Fibroblast of skin of right quadriceps (primary cell): ENCODE measurements at places on chromosomes 7 and 10.
A peak's percentile ranks its signal among the peaks of the same experiment; 100 is the strongest.

DNA sequence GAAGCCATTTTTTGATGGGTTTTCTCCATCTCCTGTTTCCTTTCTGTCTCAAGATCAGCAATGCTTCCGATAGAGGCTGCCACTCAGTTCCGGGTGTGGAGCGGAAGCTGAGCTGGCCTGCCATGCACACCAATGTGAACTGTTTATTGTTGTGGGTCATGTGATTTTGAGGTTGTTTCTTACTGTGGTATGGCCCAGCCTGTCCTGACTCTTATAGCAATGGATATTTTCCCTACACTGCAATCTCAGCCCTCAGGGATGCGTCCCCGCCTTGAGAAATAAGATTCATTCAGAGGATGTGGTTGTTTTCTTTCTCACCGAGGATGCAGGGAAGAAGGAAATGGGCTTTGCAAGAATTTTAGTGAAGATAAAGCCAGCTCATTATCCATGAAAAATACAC, 134.7 kb downstream of the PFKFB3 start:
- DNase-seq, result no peak

DNA sequence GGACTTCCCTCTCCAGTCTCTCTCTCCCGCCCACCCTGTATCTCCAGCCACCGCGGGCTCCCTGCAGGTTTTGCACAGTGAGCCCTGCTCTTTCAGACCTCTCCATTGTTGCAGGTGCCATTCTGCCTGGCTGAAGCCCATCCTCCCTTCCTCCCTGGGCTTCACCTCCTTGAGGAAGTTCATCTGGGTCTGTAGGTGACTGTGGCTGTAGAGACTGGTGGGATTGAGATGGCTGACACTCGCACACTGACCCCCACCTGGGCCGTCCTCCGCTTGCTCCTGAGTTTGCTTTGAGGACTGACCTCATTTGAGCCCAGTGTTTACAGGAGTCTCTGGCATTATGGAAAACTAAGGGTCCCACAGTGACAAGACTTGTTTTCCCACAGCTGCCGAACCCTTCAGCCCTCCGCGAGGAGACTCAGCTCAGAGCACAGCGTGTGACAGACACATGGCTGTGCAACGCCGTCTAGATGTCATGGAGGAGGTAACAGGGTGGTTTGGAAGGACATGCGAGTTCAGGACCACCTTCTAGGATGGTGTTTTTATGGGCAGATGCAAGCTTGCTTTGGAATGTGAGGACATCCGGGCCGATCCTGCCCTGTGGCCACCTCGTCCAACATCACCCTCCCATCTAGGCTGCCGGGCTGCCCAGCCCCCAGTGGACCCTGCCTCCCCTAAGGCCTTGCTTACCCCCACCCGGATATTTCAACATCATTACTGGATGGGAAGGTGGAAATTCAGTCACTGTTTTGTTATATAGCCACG, 9.3 kb downstream of the PLAC9 start:
- DNase-seq, result no peak

GRCh38 chr7:108193594-108194498, 63.7 kb upstream of the LAMB4 start:
- DNase-seq, result no peak

DNA sequence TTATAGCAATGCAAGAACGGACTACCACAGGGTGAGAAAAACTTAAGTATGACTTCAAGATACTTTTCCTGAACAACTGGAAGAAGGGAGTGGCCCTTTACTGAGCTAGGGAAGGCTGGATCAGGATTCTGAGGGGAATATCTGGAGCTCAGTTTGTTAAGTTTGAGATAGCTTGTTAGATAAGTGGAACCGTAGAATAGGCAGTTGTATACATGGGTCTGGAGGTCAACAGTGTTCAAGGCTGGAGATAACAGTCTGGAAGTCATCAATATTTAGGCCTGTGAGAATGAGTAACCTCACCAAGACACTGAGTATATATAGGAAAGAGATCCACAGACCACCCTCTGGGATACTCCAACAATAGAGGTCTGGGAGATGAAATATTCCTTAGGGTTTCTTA, 7.2 kb downstream of the PLEKHA1 start:
- DNase-seq, result no peak

- peak; percentile 97 for DNase-seq
These were observed 123.9 kb upstream of the ZMIZ1 start for GRCh38 chr10:78944723-78945312.

- no peak for DNase-seq
These were observed 735.9 kb downstream of the GATA3 start for GRCh38 chr10:8790390-8790789.

DNA sequence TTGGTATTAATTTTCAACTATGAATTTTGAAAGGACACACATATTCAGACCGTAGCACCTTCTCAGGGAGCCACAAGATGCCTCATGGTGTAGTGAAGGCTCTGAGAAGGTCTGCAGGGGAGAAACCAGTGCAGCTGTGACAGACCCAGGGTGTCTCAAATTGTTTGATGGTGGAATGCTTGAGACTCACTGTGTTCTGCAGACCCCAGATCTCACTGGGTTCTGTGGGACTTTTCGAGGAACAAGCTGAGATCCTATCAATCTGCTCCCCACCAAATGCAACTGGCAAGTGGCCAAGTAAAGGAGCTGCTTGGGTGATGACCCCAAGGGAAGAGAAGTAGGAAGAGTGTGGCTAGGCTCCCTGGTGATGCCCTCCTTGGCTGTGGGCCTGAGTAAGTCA, 130.5 kb upstream of the UNC5B start:
- no peak for DNase-seq

- DNase-seq, result no peak
These were observed 18.5 kb upstream of the C7orf33 start for GRCh38 chr7:148572067-148572522.

- no peak for DNase-seq
These were observed 82.3 kb upstream of the ADRB1 start for GRCh38 chr10:113961182-113962031.

DNA sequence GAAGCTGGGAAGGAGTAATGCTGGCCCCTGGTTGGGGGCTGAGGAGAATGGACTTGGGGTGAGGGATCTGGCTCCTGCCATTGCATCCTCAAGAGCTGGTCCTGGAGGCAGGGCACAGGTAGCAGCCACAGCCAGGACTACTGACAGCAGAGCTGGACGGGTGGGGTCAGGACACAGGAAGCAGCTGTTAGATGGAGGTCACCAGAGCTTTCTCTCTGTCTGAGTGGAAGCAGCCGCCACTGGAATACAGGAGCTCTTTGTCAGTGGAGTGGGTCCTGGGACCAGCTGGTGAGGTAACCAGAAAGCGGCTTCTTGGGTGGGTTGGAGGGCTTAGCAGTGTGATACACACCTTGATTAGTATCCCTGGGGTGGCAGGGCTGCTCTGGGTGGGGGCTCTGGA, 58.1 kb upstream of the AQP1 start:
- DNase-seq, result no peak

- no peak for DNase-seq
These were observed 18.1 kb downstream of the SHH start for GRCh38 chr7:155794196-155794595.

GRCh38 chr7:45586542-45587520, 12.7 kb downstream of the ADCY1 start:
- no peak for DNase-seq

DNA sequence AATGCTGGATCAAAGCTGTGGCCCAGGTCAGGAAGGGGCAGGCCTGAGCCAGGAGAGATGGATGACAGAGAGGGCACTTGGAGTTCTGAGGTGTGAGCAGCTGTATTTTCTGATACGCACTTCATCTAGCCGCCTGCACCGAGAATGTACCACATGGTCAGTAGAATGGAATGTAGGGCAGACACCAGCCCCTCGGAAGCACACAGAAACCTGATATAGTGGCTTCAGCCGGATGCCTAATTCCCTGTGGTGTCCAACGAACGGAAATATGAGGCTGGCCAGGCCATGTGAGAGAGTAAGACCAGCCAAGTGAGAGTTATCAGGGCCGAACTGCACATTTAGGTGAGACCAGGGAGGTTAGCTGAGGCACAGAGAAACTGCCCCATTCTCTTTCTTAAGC, 46.7 kb upstream of the PLCE1 start:
- DNase-seq, result peak; percentile 69

DNA sequence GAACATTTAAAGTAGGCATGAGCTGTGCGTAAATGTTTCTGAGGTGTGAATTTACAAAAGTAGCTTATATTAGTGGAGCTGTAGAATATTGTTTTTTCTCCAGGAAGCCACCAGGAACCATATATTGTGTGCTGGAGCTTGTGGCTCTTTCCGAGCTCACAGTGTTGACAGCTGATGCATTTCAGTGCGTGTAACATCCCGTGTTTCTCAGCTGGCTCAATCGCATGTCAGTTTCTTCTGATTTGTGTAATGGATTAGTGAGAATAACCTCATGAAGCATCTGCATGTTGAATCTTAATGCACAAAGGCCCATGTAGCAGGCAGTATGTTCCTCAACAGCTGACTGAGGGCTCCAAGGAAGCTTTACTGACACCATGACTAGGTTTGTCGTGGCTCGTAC, 39.4 kb downstream of the VKORC1L1 start:
- DNase-seq, result no peak

GRCh38 chr7:24936121-24936824, 43.7 kb downstream of the OSBPL3 start:
- DNase-seq, result peak; percentile 18

DNA sequence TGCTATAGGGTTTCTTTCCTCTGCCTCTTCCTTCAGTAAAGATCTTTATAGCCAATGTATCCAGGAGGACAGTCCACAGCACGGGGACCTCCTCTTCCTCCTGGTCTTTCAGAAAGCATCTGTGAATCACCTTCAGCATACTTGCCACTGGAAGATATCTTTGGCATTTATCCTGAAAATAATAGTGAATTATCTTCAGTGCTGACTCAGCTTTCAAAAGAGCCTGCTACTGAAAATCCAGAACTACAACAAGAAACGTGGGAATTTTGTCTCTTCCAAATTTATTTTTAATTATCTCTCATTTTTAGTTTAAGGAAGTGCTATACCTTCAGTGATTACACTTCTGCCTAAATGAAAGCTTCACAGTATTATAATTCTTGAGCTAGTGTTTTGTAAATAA, 7.6 kb upstream of the UNC5B start:
- peak; percentile 18 for DNase-seq

GRCh38 chr7:139515266-139515665, 8.2 kb upstream of the CLEC2L start:
- DNase-seq, result no peak

DNA sequence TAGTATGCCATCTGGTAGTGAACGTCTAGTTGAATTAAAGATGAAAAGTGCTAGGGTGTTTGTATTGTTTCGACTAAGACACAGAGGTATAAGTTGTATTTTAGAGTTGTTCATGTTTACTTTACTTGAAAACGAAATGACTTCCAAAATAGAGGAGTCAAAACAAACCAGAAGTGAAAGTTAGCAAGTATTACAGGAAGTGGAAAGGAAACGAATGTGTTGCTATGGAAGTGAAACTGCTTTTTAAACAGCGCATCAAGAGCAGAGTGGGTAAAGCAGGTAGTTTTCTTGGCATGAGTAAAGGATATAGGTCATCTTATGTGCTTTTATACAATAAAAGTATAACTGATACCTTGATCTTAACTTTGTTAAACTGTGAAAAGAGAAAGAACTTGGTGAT, 20.0 kb upstream of the GALNTL5 start:
- DNase-seq, result no peak

- DNase-seq, result no peak
These were observed 189.2 kb downstream of the THSD7A start for GRCh38 chr7:11642841-11643240.

- DNase-seq, result no peak
These were observed 454.7 kb upstream of the FOXK1 start for GRCh38 chr7:4227105-4228010.

DNA sequence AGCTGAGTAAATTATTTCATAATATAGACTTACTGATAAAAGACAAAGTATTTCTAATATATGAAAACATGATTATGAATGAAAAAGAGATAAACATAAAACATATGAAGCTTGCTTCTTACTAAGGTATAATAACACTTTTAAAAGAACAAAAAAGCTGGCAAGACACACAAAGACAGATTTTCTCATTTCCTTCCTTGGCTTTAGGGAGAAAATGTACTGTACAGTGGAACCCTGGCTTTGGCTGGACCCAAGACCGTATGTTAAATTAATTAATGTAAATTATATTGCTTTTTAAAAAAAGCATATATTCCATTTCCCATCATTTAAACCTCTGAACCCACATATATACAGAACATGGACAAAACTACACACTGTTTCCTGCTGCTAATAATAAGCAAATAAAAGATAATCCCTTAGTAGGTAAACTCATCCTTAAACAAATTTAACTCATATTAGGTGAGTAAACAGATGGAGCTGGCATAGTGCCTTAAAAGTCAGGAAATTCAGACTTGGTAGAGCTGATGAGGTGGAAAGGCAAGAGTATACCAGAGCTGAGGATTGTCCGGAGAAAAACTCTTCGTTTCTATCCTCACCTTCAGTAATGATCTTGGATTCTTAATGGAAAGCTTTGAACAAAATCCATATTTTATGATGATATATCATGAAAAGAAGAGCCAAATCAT, 1016.4 kb upstream of the KCND2 start:
- DNase-seq, result no peak

DNA sequence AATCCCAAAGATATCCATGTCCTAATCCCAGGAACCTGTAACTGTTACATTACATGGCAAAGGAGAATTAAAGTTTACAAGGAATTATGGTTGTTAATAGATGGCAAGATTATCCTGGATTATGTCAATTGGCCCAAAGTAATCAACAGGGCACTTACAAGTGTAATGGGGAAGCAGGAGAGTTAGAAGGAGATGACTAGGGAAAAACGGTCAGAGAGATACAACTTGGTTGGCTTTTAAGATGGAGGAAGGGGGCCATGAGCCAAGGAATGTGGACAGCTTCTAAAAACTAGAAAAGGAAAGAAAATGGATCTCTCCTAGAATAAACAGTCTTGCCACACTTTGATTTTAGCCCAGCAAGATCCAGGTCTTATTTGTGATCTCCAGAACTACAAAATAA, 3.3 kb downstream of the JMJD1C start:
- no peak for DNase-seq

GRCh38 chr7:15228831-15229230, 326.3 kb upstream of the DGKB start:
- peak; percentile 26 for DNase-seq

- DNase-seq, result no peak
These were observed at the start of gene TNRC18 for GRCh38 chr7:5423306-5423975. Gene TNRC18, minus strand, starts transcription at chr7:5423834. Its CDS starts 2,588 bp downstream, at chr7:5421246.

GRCh38 chr10:3106928-3107425, 39.6 kb downstream of the PFKP start:
- no peak for DNase-seq

DNA sequence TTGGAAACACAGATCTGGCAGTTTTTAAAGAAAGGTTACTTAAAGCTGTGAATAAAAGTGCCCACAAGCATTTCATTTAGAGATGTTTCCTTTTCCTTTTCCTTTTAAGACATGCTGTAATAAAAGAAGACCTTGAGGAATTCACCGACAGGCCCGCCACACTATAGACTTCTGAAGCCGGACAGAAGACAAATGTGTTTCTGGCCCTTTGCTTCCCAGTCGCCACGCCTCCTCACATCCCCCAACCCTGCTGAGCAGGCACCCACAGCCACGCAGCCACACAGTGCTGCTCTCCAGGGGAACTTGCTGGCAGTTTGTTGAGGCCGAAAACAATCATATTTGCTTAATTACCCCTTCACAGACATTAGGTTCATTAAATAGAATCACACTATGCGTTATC, 83.4 kb downstream of the SLC25A13 start:
- no peak for DNase-seq
